ENCODE measurements at places on chromosomes 11 and 22.

GRCh38 chr11:21511835-21512440 lies 680.9 kb upstream of the ANO5 start:
- no peak for DNase-seq

DNA sequence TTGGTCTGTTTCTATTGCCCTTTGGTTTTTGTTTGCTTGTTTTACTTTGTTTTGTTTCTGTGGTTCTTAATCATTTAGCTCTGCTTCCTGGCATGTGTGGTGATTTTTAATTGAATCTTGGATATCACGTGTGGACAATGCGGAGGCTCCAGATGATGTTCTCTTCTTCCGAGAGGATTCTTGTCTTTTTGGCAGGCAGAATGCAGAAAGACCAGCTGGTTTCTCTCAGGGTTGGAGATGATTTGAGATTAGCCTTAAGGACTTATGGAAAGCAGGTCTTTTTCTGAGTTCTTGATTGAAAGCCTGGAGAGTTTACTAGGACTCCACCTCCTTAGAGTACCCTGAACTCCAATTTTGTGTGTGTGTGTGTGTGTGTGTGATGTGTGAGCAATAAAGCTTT lies 21.0 kb upstream of the ANO1 start:
- no peak for DNase-seq

DNA sequence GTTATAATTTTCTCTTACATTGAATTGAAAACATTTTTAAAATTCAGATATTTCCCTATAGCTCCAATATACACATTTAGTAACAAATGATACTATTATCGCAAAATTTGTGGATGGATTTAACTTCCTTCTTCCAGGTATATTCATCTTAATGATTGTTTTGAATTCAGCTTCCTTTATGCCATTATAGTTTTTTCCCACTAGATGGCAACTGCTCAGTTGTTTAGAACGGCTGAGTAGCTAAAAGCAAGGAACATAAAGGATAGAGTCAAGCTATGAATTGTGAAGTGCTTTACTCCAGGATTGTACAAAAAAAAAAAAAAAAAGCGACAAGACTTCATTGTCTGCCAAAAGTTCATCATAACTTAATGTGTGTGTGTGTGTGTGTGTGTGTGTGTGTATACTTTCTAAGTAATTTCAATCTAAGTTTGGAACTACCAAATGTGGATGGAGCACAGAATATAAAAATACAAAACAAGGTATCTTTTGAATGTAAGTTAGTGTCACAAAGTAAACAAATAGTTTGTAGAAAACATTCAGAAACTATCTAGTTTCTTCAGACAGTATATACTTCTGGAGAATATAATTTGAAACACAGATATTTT lies 846.4 kb downstream of the DLG2 start:
- no peak for DNase-seq

DNA sequence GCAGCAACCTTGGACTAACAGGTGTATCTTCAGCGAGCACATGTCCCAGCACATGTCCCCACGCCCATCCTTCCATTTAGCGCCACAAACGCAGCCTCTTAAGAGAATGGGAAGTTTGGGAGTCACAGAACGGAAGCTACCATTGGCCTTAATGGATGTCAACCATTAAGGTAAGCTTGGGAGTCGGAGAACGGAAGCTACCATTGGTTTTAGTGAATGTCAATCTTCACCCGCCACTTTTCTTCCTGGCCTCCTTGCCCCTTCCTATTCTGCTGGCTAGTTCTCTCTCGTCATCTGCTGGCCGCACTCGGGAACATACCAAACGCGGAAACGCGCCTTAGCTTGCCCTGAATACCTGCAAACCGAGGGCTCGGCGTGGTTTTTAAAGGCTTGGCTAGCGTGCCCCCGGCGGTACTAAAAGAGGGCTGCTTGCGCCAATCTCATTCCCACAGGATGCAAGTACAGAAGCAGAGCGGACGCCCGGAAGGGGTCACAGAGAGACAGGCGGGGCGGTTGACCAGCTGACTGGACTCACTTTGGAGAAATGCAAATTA lies 24.3 kb downstream of the GLYATL1 start:
- peak; percentile 44 for DNase-seq

DNA sequence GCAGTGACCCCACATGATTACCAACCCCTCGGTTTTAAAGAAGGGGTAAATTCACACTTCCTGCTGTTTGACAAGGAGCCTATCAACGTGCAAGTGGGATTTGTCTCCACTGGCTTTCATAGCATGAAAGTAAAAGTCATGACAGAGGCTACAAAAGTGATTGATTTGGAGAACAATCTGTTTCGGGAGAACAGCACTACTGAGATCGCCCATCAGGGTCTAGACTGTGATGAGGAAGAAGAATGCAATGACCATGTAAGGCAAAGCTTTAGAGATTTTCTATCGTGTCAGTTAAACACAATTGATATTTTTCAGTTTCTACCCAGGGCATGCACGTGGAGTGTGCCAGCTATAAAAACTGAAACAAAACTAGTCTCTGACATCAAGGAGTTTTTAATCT lies 41.7 kb downstream of the HORMAD2 start:
- DNase-seq = no peak

DNA sequence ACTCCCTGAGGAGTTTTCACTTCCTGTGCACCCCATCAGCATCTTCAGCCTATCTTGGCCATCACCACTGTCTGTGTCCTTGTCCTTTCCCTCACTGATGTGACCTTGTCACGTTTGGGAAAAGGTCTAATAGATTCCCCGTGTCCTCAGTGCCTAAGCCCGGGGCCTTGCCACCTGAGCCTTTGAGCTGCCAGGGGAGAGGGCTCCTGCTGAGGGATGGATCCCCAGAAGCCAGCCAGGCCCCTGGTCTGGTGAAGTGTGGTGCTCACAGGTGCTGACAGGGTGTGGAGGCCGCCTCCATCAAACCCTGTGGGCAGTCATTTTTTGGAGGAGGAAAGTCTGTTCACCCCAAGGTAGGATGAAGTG lies 47.2 kb downstream of the GAB4 start:
- DNase-seq = no peak

DNA sequence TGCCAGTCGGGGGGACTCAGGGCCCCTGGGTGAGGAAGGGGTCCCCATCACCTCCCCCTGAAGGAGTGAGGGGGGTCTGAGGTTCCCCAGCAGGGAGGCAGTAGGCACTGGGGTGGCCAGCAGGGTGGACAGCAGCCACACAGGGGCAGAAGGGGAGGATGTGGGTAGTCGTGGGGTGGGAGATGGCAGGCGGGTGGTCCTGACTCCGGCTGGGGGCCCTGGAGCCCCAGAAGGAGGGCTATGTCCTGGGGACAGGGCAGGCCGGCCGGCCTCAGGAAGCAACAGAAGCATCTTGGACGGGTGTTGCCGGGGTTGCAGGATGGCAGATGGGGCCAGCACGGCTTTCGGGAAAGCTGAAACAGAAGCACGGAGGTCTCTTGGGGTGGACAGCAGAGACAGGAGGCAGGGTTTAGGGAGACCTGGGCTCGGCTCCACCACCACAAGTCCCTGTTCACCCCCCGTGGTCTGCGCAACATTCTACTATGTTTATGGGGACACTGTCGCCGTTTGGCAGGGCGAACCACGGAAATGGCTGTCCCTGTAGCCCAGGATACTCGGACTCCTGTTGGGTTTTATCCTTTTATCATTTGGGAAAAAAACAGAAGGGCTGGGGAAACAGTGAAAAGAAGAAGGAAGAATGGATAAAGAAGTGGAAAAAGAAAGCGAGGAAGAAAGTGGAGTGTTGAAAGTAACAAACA lies 14.1 kb downstream of the VWCE start:
- no peak for DNase-seq

DNA sequence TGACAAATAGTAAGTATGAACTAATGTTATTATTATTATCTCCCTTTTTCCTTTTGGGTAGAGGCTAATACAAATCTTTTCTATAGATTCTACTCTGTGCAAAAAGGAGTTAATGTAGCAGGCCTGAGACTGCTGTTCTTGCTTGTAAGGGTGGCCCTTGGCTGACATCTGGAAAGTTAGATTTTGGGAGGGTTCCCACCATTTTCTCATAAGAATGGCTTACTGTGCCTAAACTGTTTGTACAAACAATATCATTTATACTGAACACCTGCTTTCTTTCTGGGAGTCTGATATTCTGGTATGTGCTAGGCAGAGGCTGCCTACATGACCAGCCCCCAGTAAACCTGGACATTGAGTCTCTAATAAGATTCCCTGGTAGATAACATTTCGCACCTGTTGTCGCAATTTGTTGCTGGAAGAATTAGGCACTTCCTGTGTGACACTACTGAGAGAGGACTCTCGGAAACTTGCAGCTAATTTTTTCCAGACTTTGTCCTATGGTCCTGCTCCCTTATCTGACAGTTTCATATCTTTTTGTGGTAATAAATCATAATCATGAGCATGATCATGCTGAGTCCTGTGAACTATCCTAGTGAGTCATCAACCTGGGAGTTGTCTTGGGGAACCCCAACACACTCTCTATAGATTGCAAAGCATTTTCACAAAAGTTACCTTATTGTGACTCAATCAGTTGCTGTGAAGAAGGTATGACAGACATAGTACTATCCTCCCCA lies 257.7 kb upstream of the CCDC90B start:
- no peak for DNase-seq

GRCh38 chr22:37259540-37260029 lies 15.5 kb upstream of the RAC2 start:
- no peak for DNase-seq
